ENCODE measurements at places on chromosomes 1 and 21.

GRCh38 chr1:42888013-42888633, 41.7 kb downstream of the ZNF691 start:
- no peak for DNase-seq

DNA sequence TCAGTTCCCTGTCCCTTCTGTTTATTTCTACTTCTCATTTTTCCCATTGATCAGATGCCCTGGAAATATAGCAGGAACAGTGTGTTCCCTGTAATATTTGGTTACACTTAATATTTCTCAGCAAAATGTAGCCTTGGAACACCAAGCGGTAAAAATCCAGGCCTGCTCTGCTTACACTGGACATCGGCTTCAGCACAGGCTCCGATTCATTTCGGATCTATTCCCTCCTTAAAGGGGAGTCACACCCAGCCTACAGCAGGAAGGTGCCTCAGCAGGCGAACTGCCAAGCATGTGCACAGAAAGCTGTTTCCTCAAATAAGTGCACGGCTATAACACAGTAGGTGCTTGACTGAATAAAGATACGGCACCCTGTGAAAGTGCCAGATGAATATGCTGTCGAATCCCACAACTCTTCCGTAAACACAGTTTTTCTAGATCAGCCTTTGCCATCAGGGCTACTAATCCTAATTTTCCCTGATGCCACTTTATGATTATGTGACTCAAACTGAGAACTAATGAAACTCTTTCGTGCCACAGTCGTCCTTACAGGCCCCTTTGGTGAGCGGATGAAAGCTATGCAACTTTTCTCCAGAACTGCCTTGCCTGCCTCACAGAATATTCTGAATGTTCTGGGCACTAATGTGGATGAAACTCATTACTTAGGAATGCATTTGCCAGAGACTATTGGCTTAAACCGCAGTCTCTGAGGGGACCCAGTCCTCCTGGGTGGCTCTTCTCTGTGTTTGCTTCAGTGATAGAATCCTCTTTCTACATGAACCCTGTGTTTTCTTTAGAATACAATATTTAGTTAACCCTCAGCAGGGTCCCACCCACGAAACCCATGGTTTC, 275.5 kb upstream of the RUNX1 start:
- DNase-seq, result peak; percentile 54

- DNase-seq, result no peak
Measured at GRCh38 chr1:171576144-171576543, 45.9 kb upstream of the MYOCOS start.

DNA sequence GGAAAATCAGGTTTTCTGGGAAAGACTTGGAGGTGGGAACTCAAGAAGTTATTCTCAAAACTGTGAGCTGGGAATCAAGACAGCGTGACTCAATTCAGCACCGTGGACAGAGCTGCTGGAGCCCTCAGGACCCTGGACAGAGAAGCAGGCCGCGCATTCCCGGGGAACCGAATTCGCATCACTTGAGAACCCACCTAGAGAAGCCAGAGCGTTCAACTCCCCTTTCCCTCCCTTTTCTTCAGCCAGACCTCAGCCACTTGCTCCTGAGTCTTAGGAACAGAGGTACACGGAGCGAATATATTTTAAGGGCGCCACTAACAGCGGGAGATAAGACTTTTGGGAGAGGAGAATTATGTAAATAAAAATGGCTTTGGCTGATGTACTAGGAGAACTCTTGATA, 2.0 kb upstream of the LIN28A start:
- DNase-seq, result peak; percentile 31

DNA sequence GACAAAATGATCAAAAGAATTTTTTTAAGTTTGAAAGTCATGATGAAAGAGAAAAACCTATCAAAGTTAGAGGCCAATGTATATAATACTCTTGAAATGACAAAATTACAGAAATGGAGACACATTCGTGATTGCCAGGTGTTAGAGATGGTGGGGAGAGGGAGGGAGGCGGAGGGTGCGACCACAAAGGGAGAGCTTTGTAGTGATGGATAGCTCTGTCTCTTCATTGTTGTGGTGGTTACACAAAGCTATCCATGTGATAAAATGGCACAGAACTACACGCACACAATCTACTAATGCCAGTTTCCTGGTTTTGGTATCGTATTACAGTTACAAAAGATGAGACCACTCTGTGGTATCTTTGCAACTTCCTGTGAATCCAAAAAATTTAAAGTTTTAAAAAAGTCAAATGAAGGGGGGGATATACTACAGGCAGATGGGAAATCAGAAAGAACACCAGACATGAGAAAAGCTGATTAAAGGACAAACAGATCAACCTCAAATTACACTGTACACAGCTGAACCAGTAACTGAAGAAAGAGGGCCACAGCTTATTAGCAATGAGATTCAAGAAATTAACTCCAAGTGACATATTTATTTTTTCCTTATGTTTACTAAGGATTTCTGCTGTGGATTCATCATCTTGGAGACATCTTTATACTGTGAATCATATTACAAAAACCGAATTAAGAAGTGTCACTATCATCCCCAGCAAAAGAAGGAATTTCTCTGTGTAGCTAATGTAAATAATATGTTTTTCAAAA, 199.1 kb downstream of the SLC45A1 start:
- no peak for DNase-seq

- no peak for DNase-seq
Measured at GRCh38 chr1:186849271-186849671, 20.5 kb downstream of the PLA2G4A start.
